Prostate gland (tissue), 2 donors: ENCODE measurements at places on chromosomes 2 and 18. TPM values are rescaled to one million over a fixed set of nuclear protein-coding genes. Genes with fewer than 3 reads are reported as not detected.

DNA sequence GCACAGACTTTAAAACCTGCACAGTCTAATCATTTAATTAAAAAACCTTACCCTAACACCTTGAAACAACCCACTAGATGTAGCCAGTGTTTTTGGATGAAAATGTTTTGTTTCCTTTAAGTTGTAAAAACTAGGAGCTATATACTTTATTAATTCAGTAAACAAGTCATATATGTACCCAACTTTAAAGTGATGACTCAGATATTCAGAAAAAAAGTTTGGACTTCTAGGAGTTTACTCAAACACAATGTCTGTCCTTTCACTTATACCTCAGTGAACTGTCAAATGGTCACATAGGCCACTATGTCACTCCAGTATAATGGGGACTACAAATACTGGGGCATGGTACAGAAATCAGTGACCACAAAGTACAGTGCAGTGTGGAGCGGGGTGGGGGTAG is 360.3 kb downstream of the LRRTM1 start:
- H3K27me3 ChIP-seq, result no peaks in the 10 kb centered on the region
- no peaks in the 10 kb centered on the region for H3K4me1 ChIP-seq
- no peaks in the 10 kb centered on the region for H3K36me3 ChIP-seq
- no peak overlapping the region for H3K4me3 ChIP-seq
- no peak for DNase-seq
- no peak overlapping the region for H3K27ac ChIP-seq

DNA sequence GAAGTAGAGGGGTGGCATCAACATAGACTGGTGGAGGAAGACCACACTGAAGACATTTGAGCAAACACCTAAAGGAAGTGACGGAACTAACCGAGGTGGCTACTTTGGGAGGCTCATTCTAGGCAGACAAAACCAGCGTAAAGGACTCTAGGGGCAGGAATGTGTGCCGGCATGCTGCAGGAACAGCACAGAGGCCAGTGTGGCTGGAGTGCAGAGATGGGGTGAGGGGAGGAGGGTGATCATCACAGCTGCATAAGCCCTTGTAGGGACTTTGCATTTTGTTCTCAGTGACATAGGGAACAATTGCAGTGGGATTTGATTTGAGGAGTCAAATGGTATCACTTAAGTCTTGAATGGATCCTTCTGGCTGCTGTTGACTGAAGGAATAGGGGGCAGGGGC is 253.5 kb downstream of the NCKAP5 start:
- H3K36me3 ChIP-seq, result no peaks in the 10 kb centered on the region
- DNase-seq, result no peak
- no peak overlapping the region for H3K4me3 ChIP-seq
- no peaks in the 10 kb centered on the region for H3K27me3 ChIP-seq

DNA sequence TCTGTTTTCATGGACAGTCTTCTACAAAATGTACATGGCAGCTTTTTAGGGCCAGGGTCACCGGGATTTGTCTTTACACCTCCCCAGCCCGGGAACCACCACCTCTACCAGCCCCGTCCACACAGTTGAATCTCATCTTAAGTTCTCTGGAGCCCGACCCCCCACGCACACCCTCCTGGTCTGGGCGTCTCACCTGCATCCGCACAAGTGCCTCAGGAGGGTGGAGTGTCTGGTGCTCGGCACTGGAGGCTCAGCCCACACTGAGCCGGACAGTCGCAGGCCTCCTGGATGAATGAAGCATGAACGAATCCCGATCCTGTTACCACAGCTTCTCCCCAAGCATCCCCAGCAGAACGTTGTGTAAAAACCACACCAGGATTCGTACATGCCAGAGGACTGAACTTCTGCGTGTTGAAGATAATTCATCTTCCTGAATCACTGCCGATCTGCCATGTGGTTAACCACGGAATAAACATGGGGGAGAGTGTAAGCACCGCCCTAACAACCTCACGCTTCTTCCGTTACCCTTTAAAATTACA is 162.0 kb downstream of the RTP5 start:
- H3K27ac ChIP-seq, result no peak overlapping the region
- DNase-seq, result no peak
- H3K36me3 ChIP-seq, result no peaks in the 10 kb centered on the region
- H3K4me1 ChIP-seq, result no peaks in the 10 kb centered on the region

Gene FBXO15
- total RNA-seq, result 4.2 TPM

Gene POTEE
- total RNA-seq, result 55.7 TPM
